Hematopoietic multipotent progenitor cell treated with erythropoietin and hydrocortisone succinate and interleukin-3 and kit ligand, for 4 days (in vitro differentiated cells): ENCODE measurements at places on chromosomes 1 and 21.

DNA sequence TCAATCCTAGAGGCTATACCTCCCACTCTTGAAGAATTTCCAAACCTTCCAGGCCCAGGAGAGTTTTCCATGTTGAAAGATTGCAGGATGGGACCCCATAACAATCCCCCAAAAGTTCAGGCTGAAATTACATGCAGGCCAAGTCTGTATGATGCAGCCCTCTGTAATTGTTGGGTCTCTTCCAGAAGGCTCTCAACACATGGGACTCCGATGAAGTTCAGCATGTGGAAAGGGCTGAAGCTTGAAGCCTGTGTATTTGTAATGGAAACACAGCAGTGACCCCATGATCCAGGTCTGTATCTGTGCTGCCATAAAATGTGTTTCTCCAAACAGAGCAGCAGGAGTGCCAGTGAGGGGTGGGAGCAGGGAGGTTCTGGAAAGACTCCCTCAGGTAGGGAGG, 202.5 kb upstream of the LYPLAL1 start:
- no peak for DNase-seq

GRCh38 chr1:226656601-226657277, 82.3 kb downstream of the ITPKB start:
- peak; percentile 38 for DNase-seq

GRCh38 chr1:157147906-157148700, 9.9 kb upstream of the ETV3 start:
- peak; percentile 29 for DNase-seq

DNA sequence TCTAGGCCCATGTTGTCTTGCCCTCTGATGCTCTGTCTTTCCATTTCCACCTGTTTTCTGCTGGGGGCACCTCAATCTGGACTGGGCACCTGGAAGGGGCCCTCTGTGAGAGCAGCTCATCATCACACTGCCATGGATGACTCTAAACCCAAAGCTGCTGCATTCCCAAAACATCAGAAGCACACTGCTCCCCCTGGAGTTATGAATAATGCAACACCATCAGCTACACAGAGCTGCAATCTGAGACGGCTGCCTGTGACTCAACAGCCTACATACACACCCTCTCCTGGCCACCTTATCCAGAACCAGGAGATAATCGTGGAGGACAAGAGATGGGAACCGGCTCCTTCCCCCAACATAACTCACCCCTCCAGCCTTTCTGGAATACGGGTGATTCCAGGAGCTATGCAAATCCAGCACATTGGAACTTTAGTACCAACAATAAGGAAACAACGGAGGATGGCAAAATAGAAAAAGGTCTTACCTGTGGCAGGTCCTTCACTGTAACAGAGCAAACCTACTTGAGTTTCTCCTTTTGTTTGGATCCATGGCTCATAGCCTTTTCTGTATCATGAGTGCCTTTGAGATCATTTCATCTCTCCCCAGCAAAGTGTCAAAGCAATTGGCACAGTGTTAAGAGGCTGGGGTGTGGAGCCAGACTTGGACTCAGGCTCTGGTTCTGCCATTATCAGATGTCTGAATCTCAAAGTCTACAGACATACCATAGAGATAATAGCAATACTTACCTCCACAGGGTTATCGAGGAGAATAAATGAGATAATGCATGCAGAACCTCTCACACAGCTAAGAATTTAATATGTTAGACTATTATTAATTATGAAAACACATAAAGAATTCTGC, 29.3 kb downstream of the AK2 start:
- peak; percentile 58 for DNase-seq

GRCh38 chr21:42711667-42712066, 58.2 kb downstream of the PDE9A start:
- no peak for DNase-seq

GRCh38 chr1:26259005-26259404, 20.9 kb upstream of the SH3BGRL3 start:
- no peak for DNase-seq

GRCh38 chr1:208209286-208209685, 34.9 kb downstream of the PLXNA2 start:
- no peak for DNase-seq

DNA sequence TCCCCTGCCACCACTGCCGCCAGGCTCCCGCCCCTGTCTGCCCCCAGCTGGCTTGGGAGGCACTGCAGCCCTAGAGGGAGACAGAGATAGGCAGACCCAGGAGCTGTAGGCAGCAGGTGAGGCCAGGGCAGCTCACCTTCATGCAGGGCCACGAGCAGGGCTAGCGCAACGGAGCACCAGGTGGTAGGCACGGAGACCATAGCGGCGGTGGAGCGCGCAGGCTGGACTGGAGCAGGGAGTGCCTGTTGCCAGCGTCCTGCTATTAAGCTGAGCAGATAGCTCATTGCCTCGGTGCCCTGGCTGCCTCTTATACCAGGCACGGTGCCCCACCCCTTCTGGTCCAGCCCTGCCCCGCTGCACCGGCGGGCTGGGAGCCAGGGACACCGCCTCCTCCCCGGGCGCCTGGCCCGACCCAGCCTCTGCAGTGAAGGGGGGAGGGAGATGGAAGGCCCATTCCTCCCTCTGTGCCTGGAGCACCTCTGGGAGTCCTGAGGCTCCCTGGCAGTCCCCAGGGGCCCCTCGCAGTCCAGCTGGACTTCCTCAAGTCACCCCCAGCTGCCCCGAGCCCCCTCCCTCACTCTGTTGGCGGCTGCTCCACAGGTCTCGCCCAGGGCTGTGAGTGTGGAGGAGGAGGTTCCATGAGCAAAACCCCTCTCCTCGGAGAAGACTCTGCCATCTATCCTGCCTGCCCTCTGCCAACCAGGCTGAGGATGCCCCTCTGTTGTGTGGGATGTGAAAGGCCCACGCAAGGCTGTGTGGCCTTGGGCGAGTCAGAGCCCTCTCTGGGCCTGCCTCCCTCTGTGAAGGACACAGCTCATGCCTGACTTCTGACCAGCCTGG, at the start of gene EDN2:
Gene EDN2 (minus strand): TSS at position 282 of the 840 bp plus-strand sequence. CDS start 82 bp downstream, at position 200.
- peak; percentile 56 for DNase-seq

DNA sequence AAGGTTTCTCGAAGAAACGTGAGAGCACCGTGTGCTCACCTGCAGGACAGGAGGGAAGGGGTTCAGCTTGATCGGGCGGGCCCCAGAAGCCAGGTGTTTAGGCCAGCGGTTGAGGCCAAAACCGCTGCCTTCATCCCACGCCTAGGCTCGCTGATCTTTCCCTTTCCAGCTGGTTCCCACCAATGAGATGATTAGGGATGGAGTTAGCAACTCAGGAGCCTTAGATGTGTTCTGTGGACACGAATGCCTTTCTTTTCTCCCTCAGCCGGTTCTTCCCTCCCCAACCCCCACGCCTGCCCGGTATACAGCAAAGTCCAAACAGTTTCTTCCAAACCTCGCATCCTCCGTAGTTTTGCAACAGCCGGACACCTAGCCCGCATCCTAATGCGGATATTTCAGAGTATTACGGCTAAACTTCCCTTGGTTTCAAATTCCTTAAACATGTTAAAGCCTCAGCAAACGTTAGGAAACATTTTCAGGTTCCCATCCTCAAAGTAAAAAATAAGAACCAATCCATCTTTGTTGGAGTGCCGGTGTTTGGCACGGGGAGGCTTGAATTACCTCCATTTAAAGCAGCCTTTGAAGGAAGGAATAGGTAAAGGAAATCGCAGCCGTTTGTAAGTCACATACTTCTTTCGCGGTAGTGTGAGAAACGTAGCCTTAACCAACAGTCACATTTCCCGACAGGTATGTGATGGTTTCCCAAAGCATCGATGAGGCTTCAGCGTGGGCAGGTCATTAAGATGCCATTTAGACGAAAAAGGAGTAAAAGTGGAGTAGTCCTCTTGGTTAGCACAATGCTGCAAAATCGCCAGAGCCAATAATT, 1.1 kb downstream of the LRRC8C start:
- DNase-seq: peak; percentile 30

DNA sequence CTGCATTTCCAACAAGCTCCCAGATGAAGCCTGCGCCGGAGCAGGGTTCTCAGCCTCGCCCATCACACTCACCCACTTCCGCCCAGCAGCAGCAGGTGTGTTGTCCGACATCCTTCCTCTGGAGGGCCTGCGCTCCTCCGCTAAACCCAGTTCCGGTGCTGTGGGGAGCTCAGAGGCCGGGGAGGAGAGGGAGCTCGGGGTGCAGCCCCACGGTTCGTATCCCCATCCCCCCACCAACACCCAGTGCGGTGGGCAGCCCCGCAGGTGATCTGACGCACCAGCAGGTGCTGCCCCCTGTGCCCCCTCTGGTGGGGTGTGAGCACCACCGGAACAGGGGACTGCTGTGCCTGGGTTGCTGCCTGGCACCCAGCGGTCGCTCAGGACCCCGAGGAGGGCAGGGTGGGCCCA, 3.4 kb upstream of the PEX10 start:
- peak; percentile 31 for DNase-seq

DNA sequence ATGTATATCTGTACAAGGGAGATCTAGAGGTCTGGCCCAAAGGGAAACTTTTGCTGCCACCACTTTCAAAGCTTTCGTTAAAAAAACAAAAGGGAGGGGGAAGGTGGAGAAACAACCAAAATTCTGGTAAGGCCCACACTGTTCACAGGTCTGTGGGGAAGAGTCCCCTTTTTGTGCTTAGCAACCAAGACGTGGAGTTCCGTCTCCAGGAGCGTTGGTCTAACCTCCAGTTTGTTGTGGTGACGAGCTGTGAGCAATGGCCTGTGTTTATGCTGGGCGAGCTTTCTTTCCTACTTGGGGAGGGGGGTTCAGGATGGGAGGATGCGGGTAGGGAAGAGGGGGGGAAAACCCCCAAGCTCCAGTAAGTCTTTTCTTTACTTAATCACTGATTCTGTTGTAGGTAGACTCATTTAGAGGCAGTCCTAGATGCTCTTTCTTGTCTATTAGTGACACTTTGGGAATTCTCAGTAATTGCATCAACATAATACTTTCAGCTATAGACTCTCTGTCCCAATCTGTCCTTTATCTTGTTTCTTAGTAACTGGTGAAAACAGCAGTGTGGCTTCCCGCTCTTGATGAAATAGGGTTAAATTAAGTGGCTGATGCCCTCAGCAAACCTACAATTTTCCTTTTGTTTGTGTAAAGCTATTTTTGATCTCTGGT, 1.5 kb downstream of the HIPK1 start:
- peak; percentile 75 for DNase-seq

GRCh38 chr1:28510970-28511440, 5.2 kb downstream of the RCC1 start:
- peak; percentile 79 for DNase-seq

- DNase-seq: no peak
These were observed 154.5 kb downstream of the DENND1B start for GRCh38 chr1:197620714-197621163.

DNA sequence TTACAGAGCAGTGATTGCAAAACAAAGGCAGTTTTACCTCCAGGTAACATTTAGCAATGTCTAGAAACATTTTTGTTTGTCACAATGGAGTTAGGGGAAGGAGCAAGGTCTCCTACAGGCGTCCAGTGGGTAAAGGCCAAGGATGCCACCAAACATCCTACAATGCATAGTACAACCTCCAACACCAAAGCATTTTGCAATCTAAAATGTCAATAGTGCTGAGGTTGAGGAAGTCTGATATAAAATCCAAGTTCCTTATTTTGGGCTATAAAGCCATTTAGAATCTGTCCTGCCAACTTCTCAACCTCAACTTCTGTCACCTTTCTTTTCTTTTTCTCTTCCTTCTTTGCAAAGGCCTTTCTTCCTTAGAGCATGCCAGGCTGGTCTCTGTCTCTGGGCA, 111.2 kb downstream of the FASLG start:
- peak; percentile 57 for DNase-seq

DNA sequence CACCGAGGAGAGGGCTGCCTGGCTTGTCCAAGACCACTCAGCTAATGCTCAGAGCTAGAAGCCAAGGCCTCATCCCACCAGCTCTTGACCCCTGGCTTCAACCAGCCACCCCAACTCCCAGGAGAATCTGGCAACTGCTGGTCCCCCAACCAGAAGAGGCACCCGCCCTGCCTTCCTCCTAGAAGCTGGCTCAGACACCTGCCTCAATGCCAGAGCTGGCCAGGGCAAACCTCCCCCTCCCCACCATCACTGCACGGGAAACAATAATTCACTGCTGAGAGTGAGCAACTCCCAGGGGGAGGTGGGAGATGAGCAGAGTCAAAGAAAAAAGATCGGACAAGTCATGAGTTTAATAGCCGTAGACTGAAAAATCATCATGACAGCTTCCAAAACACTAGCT, 3.3 kb downstream of the CHD5 start:
- no peak for DNase-seq

DNA sequence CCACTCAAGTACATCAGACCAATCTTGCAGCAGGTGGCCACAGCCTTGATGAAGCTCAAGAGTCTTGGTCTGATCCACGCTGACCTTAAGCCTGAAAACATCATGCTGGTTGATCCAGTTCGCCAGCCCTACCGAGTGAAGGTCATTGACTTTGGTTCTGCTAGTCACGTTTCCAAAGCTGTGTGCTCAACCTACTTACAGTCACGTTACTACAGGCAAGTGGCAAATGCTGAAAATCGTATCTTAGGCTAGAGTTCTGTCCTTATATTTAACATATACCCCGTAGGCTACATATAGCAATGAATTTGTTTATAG, 12.1 kb downstream of the HIPK1 start:
- no peak for DNase-seq

DNA sequence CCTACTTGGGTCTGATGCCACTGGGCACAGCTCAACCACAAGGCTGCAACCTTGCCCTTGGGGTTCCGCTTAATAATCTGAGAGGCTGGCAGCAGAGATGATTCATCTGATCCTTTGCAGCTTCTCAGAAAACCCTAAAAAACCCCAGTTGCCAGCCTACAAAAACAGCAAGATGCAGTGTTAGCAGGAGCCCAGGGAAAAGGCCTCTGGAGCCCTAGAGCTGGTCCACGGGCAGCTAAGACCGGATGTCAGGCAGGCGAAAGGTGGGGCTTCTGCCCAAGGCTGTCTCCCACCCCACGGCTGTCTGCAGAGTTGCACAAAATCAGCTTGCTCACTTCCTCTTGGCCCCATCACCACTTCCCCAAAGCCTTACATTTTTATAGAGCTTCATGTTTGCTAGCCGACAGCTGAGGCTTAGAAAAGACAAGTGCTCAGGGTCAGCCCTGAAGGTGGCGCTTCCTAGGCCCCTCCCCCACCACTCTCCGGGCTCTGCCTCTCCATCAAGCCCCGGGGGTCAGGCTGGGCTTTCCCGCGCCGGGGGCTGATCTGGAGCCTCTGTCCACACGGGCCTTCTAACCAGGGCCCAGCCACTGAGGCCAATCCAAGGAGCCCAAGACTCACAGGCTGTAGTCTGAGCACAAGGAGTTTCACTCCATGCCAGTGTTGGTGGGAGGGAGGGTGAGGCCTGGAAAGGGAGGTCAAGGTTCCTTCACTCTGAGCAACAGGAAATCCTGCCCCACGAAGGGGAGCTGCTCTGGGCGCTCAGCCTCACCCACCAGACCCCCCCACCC, 4.2 kb upstream of the ADORA3 start:
- DNase-seq: peak; percentile 95

- no peak for DNase-seq
These were observed 117.8 kb downstream of the GLIS1 start for GRCh38 chr1:53621144-53621543.

- peak; percentile 46 for DNase-seq
These were observed 6.8 kb downstream of the GJC2 start for GRCh38 chr1:228156515-228156881.

DNA sequence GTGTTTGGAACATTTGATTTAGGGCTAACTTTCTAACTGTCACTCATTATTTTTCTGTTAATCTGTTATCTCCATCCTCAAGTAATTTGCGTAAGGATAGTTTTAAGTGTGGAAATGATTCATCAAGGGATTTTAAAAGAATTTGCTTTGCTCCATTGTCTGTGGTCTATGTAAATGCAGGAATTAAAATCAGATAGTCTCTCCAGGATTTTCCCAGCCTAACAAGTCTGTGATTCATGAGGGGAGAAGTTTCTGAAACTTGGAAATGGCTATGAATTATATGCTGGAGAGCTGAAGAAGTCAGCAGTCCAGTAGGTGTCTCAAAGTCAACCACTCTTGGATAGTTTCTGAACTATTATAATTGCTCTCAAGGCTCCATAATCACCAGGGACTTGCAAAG, 264.5 kb downstream of the MRPL39 start:
- no peak for DNase-seq
